Stimulated activated CD4-positive, alpha-beta T cell treated with anti-CD3 and anti-CD28 coated beads, Interleukin-2, amount 100 ng/mL, for 24 hours (primary cell): ENCODE measurements at places on chromosomes 2 and 18.

DNA sequence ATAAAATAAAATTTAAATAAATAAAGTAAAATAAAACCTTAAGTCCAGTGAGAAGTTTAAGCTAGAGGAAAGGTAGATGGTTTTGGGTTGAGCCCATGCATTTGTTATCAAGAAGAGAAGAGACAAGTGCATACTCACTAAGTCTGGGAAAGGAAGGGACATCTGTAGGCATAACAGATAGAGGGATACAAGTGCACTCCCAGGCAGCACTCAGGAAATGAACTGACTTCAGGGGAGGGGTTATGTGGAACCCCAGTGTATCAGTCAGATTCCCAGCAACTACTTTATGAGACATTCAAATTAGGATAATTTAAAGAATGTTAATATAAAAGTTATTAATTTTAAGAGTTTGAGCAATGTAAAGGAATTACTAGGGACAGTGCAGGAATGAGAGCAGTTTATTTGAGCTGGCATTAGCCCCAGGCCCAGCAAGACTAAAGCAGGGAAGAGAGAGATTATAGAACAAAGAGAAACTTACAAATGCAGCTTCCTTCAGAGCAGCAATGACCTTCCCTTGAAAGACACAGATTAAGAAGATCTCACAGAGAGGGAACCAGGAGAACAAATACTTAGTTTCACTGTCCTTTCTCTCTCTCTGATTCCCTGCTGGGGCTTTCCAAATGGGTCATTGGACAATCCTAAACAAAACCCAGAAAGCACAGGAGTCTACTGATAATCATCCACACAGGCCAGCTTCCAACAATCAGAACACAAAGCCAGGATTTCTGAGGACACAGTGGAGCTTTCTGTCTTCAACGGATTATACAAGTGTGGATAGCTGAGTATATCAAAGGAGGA lies 109.7 kb downstream of the ERBB4 start:
- no peak for DNase-seq

DNA sequence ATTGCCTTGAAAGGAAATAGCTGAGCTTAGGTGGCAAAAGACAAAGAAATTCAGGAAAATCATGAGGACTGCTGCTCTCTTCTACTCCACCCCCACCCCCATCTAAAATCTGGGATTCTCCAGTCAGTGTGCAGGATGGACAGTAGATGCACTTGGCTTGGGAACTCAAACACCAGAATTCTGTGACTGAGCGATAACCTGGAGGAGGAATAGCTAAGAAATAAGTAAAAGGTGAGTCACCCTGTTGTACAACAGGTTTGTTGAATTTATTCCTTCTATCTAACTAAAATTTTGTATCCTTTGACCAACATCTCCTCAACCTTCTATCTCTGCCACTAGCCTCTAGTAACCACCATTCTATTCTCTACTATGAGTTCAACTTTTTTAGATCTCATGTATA lies 1029.9 kb upstream of the ACVR2A start:
- no peak for DNase-seq

GRCh38 chr2:100321866-100322820 lies at the start of gene LONRF2:
Gene LONRF2 (minus strand): TSS chr2:100322501. CDS start chr2:100322093, 408 bp downstream.
- peak; percentile 25 for DNase-seq

- no peak for DNase-seq
These were observed 44.0 kb downstream of the GPR155 start for GRCh38 chr2:174442546-174443510.

- DNase-seq = no peak
These were observed 29.4 kb downstream of the HADHB start for GRCh38 chr2:26274058-26274613.

- DNase-seq = no peak
These were observed 30.6 kb downstream of the TMEM17 start for GRCh38 chr2:62475172-62476011.

GRCh38 chr2:163737190-163737439 lies 1.3 kb upstream of the FIGN start:
- DNase-seq = no peak

- no peak for DNase-seq
These were observed 61.1 kb upstream of the NFATC1 start for GRCh38 chr18:79334496-79335233.

DNA sequence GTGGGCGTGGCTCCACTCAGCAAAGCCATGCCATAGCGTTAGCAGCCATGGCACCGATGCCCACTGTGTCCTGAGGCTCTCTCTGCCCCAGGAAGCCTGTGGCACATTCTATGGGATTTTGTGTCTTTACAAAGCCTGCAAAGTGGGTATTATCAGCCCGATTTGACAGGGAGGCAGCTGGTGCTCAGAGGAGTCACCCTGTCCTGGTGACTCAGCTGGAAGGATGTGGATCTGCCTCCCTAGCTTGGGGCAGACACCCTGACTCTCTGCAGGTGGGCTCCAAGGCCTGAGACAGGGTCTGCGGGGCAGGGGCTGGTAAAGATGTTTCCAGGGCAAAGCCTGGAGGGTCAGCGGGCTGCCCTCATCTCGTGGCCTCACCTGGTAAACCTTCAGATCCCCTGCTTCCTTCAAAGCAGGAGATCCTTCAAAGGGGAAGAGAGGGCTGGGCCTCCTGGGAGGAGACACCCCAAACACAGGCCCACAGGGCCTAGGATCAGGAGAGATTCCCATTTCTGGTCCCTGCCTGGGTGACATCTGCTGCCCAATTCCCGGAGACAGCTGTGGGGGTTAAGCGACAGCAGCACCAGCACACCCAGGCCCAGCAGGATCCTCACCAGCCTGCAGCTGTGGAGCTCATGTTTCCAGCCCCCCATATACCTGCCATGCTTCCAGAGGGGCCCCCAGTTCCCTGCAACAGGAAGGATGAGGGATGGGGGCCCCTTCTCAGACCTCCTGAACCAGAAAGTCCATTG lies 3.0 kb upstream of the ASB1 start:
- no peak for DNase-seq

- DNase-seq = no peak
These were observed 13.4 kb downstream of the DTYMK start for GRCh38 chr2:241673189-241673663.

DNA sequence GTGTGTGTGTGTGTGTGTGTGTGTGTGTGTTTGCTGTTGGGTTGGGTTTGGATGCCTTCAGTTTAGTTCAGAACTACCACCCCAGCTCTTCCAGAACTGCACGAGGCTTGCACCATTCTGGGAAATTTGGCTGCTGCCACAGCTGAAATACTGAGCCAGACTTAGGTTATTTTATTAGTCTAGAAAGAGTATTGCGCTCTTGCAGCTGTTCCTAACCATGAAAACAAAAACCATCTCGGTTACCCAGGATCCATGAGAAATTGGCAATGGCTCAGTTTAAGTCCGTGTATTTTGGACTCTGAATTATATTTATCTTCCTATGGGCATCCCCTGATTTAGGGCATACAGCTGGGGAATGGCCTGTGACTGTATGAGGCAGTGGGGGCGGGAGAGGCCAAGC lies 83.2 kb downstream of the TANC1 start:
- DNase-seq = no peak

GRCh38 chr2:239670463-239671120 lies 269.8 kb upstream of the HDAC4 start:
- no peak for DNase-seq

DNA sequence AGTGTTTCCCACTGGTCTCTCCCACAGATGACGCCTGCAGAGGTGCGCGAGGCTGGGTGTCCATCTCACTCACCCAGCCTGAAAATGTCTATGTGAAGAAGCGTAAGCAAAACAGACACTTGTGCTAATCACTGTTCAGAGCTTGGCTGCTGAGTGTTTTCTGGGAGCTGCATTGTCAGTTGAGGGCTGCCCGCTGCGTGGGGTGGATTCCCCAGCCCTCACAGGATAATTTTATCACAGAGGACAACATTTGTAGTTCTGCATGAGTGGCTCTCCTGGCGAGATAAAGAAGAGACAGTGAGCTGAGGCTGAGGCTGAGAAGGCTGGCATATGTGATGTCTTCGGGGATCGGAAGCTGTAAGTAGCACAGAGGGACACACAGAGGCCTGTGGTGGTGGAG lies 16.2 kb upstream of the CAPN13 start:
- no peak for DNase-seq

DNA sequence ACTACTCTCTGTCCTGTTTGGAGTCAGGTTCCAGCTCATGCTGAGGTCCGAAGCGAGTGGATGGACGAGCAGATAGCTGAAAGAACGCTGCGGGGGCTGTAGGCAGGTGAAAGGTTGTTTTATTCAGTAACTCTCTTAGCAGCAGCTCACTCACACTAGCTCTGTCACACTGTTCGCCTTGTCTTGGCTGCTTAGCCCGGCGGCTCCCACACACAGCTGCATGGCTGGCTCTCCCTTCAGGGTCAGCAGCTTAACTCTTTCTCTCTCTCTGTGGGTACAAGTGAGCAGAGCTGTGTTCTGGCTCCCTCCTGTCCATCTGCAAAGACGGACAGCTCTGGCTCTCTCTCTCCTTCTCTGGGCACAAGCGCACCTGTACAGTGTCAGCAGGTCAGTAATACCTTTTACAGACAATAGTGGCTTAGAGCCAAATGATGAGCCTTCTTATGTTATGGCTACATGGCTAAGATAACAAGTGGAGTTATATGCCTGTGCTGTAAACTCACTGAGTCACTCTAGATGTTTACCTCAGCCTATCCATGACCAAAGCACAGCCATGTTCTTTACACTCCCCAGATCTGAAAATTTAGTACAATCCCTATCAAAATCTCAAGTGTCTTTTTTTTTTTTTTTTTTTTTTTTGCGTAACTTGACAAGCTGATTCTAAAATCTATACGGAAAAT lies 149.3 kb downstream of the GALNT1 start:
- no peak for DNase-seq

- no peak for DNase-seq
These were observed 83.9 kb downstream of the AAK1 start for GRCh38 chr2:69559442-69560146.

GRCh38 chr2:76332871-76333270 lies 622.2 kb upstream of the GCFC2 start:
- no peak for DNase-seq

- DNase-seq = no peak
These were observed 117.2 kb upstream of the KLF7 start for GRCh38 chr2:207282916-207283315.
